Cardiac muscle cell (in vitro differentiated cells and primary cell): ENCODE measurements at places on chromosomes 3 and 15. TPM values are rescaled to one million over a fixed set of nuclear protein-coding genes. Genes with fewer than 3 reads are reported as not detected.
A peak's percentile ranks its signal among the peaks of the same experiment; 100 is the strongest.

The CCR3 gene
- not detected in 2 replicates for total RNA-seq

The UROC1 gene
- total RNA-seq, result not detected in 2 replicates

The GOLGA8M gene
- total RNA-seq, result 0.36 TPM in 1 of 2 replicates, not detected in the other

The CATSPER2 gene
- total RNA-seq, result 2.5 and 3.8 TPM in 2 replicates

The NOX5 gene
- 0.12 and 0.25 TPM in 2 replicates for total RNA-seq

The KBTBD13 gene
- 3.3 and 5.0 TPM in 2 replicates for total RNA-seq

The MCF2L2 gene
- total RNA-seq, result 7.0 and 12.9 TPM in 2 replicates

GRCh38 chr3:16943857-16944256, 59.1 kb downstream of the PLCL2 start:
- H3K27ac ChIP-seq, result no peak overlapping the region
- H3K4me1 ChIP-seq, result peaks cover 50% of the 10 kb centered on the region
- no peaks in the 10 kb centered on the region for H3K36me3 ChIP-seq

GRCh38 chr3:66803206-66803605, 194.9 kb upstream of the KBTBD8 start:
- DNase-seq, result no peak
- H3K4me3 ChIP-seq, result no peak overlapping the region
- peaks cover 10% of the 10 kb centered on the region for H3K27me3 ChIP-seq
- no peak overlapping the region for H3K27ac ChIP-seq

DNA sequence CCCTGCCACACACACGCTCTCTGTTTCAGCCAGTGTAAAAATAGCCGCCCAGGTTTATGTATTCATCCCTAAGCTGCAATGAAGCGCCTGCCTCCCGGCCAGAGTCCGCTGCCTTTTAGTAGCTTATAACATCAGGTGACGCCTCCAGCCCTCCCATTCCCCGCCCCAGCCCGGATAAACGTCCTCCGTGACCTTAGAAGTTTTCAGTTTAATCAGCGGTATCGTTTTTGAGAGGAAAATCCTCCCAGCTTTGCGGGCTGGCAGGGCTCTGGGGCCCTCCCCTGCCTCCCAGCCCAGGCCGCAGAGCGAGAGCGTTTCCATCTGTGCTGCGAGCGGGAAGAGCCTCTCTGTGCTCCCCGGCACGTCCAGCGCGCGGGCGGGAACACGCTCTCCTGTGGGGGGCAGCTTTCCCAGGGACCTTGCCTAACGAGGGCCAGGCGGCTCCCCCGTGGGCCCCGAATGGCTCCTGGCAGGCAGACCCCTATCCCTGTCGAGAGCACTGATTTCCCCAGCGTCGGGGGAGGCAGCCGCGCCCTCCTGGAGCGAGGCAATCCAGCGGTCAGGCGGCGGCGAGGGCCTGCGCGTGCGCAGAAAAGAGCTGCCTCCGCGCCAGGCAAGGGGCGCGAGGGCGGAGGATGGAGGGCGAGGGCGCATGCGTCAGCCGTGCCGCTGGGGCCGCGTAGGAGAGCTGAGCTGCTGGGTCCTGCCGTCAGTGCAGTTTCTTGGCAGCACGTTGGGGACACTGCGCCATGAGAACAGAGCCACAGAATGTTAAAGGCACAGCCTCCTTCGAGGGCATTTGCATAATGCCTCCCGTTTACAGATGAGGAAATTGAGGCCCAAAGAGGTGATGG, 71.1 kb downstream of the CCNL1 start:
- peak overlapping the region; percentile 30 for H3K4me3 ChIP-seq
- no peaks in the 10 kb centered on the region for H3K27me3 ChIP-seq
- peak overlapping the region; percentile 97 for H3K27ac ChIP-seq
- H3K36me3 ChIP-seq, result no peaks in the 10 kb centered on the region
- peaks cover 83% of the 10 kb centered on the region for H3K4me1 ChIP-seq

GRCh38 chr3:28326458-28326926, 22.0 kb upstream of the ZCWPW2 start:
- H3K4me3 ChIP-seq, result no peak overlapping the region
- peaks cover 5% of the 10 kb centered on the region for H3K36me3 ChIP-seq
- no peaks in the 10 kb centered on the region for H3K27me3 ChIP-seq

DNA sequence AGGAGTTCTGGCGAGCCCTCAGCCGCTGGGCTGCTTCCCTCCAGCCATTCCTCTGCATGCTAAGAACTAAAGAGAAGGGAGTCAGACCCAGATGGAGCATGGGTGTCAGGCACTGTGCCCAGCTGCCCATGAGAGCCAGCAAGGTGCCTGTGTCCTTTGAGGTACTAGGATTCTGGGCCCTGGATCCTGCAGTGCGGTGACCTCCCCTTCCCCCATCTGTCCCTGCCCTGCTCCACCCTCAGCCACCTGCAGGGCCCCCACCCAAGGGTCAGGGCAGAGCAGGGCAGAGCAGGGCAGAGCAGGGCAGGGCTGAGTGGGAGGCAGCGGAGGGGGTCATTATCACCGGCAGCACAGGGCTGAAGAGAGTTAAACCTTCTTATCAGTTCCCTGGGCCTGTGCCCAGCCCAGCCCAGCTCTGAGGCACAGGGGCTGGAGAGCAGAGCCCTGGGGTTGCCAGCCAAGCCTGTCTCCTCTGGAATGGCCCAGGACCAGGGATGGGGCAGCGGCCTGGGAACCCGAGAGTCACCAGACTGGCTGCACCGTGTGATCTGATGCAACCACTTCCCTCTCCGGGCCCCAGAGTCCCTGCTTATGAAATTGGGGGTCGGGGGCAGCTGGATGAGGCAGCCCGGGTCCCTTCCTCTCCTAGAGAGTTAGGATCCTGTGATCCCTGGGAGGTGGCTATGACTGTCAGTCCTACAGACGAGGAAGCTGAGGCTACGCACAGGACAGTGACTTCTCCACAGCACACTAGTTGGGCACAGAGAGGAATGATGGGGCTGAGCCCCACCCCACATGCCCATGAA, 17.3 kb downstream of the ZDHHC19 start:
- peaks cover 13% of the 10 kb centered on the region for H3K4me1 ChIP-seq
- no peak for DNase-seq
- H3K27me3 ChIP-seq, result no peaks in the 10 kb centered on the region
- H3K4me3 ChIP-seq, result no peak overlapping the region

DNA sequence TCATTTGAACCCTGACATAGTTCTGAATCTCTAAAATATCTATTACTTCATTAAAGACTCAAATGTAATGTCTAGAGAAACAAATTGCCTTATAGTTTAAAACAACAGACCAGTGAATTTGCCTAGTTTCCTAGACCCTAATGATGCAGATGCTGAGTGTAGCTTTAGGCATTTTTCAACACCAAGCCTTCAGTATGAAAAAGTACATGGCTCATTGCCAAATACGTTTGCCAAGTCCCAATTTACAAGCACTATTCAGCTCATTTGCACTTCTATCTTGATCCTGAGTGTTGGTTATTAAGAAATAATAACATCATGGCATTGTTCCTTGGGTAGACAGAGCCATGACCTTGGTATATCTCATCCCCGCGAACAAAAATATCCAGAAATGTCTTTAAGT, 46.8 kb downstream of the EOMES start:
- H3K4me1 ChIP-seq, result no peaks in the 10 kb centered on the region
- H3K36me3 ChIP-seq, result no peaks in the 10 kb centered on the region
- no peak overlapping the region for H3K4me3 ChIP-seq
- no peaks in the 10 kb centered on the region for H3K27me3 ChIP-seq

GRCh38 chr3:46417841-46418611, 11.0 kb downstream of the CCRL2 start:
- no peaks in the 10 kb centered on the region for H3K27me3 ChIP-seq
- H3K36me3 ChIP-seq, result no peaks in the 10 kb centered on the region
- H3K4me3 ChIP-seq, result no peak overlapping the region
- peaks cover 51% of the 10 kb centered on the region for H3K4me1 ChIP-seq

DNA sequence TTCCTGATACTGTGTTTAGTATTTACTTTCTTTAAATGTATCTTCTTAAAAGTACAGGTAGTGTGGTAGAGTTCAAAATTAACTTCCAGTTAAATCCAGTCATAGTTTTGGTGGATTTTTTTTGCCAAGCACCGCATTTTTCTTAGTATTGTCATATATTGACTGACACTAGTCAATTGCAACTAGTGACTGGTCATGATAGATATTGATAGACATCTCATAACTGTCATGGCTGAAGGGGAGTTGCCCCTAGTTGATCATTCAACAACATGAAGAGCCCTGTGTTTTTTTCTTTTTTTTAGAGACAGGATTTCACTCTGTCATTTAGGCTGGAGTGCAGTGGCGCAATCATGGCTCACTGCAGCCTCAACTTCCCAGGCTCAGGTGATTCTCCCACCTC, 22.1 kb downstream of the RAB8B start:
- peaks cover 19% of the 10 kb centered on the region for H3K4me1 ChIP-seq
- DNase-seq, result no peak
- no peak overlapping the region for H3K4me3 ChIP-seq
- no peak overlapping the region for H3K27ac ChIP-seq
- H3K27me3 ChIP-seq, result peaks cover 7% of the 10 kb centered on the region
- H3K36me3 ChIP-seq, result no peaks in the 10 kb centered on the region

- DNase-seq, result peak; percentile 12
- H3K27ac ChIP-seq, result no peak overlapping the region
- no peaks in the 10 kb centered on the region for H3K4me1 ChIP-seq
- H3K4me3 ChIP-seq, result no peak overlapping the region
- no peaks in the 10 kb centered on the region for H3K27me3 ChIP-seq
Observed at GRCh38 chr3:27680517-27681246, 41.4 kb downstream of the EOMES start.

DNA sequence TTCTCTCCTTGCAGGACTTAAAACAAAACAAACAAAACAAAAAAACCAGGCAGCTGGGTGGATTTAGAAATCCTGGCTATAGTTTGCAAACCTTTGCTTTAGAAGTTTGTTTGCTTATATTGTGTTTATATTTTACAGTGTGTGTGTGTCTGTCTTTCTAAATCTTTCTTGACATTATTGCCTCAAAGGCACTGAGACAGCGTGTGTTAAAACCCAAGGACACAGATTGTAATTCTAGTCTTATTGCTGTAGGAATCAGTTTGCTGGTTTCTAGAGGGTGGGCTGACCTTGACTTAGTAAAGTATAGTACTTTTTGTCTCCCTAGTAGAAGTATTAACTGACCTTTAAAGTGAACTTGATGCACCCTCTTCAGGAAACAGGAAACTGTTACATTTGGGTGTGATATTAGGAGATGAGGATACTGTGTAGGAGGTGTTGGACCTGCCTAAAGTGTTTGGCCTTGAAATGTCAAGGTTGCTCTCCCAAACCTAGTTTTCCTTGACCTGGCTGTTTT, 71.0 kb downstream of the TCF12 start:
- no peak overlapping the region for H3K4me3 ChIP-seq
- H3K36me3 ChIP-seq, result peaks cover 7% of the 10 kb centered on the region
- H3K27me3 ChIP-seq, result no peaks in the 10 kb centered on the region
- peak; percentile 12 for DNase-seq

GRCh38 chr3:176906046-176906905, 291.0 kb downstream of the TBL1XR1 start:
- H3K27ac ChIP-seq, result no peak overlapping the region
- peak; percentile 90 for DNase-seq
- H3K36me3 ChIP-seq, result no peaks in the 10 kb centered on the region
- peaks cover 6% of the 10 kb centered on the region for H3K4me1 ChIP-seq
- no peaks in the 10 kb centered on the region for H3K27me3 ChIP-seq
- no peak overlapping the region for H3K4me3 ChIP-seq

DNA sequence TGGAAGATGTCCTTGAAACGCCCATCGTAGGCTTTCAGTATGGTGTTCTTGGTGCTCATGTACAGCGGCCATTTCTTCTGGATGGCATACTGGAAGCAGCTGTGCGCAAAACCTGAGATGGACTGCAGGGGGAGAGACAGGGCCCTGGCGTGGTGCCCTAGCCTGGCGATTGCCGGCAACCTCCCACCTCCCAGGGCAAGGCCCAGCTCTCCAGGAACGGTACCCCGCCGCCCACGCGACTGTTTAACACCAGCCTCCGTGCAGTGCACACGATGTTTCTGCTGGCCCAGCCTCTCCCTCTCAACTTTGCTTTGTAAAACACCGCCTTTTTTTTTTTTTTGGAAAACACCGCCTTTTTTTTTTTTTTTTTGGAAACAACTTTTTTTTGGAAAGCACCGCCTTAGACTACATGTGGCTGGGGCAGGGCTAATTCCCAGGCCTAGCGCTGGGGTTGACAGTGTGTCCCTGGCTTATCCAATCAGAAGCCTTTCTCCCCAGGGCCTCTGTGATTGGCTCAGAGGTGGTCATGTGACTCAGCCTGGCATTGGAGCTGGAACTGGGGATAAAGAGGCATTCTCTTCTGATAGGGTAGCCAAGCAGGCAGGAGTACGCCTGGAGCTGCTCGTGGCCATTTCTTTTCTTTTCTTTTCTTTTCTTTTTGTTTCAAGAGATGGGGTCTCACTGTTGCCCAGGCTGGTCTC, 14.7 kb downstream of the IDH2 start:
- H3K27ac ChIP-seq, result no peak overlapping the region
- H3K4me1 ChIP-seq, result no peaks in the 10 kb centered on the region
- DNase-seq, result peak; percentile 36
- H3K36me3 ChIP-seq, result peaks cover 50% of the 10 kb centered on the region

DNA sequence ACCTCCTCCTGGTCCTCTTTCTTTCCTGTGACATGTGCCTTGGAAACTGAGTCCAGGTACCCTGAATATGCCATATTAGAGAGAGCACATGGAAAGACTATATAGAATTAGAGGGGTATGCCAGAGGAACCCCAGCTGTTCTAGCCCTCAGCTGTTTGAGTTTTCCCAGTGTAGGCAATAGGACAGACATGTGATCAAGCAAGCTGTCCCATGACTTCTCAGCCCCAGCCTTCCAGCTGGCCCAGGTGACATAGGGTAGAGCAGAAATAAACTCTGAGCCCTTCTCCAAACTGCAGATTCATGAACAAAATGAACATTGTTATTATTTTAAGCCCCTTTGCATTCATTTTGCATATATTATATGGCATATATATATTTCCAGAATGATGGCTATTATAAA, 118.7 kb downstream of the PPM1L start:
- H3K36me3 ChIP-seq, result no peaks in the 10 kb centered on the region
- H3K27me3 ChIP-seq, result no peaks in the 10 kb centered on the region
- no peak overlapping the region for H3K27ac ChIP-seq
- H3K4me3 ChIP-seq, result no peak overlapping the region
- peaks cover 3% of the 10 kb centered on the region for H3K4me1 ChIP-seq

DNA sequence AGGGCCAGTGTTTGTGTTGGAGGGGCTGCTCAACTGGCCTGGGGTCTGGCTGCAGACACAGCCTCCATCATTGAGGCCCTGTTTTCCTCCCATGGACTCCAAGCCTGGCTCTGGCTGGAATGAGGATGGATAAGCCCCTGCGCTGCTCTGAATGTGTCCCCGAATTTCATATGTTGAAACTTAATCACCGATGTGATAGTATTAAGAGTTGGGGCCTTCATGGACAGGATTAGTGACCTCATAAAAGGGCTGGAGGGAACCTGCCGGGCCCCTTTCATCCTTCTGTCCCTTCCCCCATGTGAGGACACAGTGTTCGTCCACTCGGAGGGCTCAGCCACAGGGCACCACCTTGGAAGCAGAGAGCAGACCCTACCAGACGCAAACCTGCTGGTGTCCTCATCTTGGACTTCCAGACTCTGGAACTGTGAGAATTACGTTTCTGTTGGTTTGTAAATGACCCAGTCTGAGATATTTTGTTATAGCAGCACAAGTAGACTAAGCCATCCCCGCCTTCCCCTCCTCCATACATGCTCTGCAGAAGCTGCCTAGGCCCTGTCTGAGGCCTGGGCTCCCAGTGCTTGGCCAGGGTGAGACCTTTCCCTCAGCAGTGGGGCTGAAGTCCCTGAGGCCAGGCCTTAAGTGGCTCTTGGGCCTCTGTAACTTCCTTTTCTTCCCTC, 3.8 kb upstream of the LCTL start:
- H3K36me3 ChIP-seq, result no peaks in the 10 kb centered on the region
- H3K4me3 ChIP-seq, result no peak overlapping the region
- no peak for DNase-seq
- H3K27me3 ChIP-seq, result no peaks in the 10 kb centered on the region

GRCh38 chr15:29438703-29439055, 169.1 kb upstream of the NSMCE3 start:
- DNase-seq, result no peak
- no peaks in the 10 kb centered on the region for H3K36me3 ChIP-seq
